Ascending aorta (tissue), 2 donors: ENCODE measurements at places on chromosomes 6 and 20.
A peak's percentile ranks its signal among the peaks of the same experiment; 100 is the strongest.

DNA sequence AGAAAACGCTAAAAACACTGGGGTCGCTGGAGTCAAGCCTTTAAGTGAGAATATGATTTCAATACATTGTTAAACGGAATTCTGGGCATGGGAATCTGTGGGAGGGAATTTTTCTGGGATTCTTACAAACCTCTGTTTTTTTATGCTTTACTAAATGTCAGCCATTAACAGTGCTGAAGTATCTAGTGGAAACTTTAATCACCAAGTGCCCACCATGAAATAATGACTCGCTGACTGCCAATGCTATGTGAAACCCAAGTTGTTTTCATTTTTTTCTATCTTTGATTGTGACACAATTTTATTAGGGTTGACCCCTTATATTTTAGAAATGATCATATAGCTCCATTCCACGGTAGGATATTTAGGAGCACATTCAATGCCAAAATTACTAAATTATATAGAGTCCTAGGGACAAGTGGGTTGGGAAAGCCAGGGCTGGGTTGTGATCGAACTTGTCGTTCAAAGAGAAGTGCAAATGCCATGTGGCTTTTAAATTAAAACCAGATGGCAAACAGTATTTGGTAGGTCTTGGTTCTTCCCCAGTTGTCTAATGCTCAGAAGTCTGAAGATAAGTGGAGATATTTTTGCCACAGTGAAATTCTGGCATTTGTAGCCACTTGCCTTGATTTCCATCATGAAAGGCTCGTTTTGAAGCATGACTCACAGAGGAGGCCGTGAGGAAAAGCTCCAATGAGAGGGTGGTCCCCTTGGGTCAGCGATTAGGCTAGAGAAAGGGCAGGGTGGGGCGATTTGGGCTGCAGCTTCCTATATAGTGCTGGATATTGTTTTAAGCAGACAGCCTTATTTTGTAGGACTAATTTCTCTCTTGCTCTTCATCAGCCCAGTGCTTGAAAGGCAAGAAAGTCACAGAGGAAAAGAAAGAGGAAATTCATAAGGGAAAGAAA is 254.4 kb upstream of the JAG1 start:
- DNase-seq, result no peak

- no peak for DNase-seq
These were observed 10.2 kb upstream of the BEND6 start for GRCh38 chr6:56944661-56945060.

DNA sequence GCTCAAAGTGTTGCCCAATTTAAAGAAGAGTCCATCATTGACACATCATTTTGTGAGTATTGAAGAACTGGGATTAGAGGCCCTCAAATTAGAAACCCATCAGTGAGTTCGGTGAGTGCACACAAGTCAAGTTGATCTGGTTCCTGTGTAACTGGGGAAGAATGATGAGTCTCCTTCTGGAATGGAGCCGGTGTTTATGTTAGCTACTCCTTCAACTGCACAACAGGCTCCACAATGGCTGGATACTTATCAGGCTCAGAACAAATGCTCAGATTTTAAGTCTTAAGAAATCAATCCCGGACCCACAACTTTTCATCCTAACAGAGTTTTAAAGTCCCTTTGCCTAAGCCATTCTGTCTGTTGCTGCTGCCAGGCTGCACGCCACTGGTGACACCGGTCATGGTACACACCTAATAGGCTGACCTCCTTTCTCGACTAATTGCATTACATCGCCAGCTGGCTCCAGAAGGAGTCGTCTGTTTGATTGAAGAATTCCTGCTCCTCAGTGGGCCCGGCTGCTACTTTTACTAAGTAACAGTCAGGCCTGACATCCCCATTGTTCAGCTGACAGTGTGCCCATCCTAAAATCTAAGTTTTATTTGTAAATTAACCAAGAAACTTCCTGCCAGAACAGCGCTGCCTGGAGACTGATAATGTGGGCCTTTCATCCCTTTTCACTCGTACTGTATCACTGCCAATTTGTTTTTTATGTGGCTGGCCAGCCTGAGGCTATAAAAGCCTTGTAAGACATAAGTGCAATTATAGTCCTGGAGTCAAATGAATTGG is 130.4 kb downstream of the INSM1 start:
- no peak for DNase-seq

DNA sequence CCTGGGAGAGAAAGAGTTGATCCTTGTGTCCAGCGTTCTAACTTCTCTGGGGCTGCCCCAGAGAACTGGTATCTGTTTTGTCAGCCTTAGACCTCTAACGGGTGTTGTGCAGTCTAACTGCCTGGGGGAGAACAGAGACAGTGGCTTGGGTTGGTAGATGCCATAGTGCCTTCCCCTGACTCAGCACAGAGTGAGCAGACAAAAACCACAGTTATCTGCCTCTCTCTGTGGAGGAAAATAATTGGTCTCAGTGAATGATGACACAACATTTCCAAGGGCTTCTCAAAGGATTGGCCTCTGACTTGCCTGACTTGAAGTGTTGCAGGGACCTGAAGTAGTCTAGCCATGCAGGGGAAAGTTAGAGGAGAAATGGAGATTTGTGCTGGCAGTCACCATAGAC is 226.2 kb upstream of the MAN1A1 start:
- no peak for DNase-seq

GRCh38 chr6:66961191-66961590 is 1254.2 kb upstream of the EYS start:
- no peak for DNase-seq

DNA sequence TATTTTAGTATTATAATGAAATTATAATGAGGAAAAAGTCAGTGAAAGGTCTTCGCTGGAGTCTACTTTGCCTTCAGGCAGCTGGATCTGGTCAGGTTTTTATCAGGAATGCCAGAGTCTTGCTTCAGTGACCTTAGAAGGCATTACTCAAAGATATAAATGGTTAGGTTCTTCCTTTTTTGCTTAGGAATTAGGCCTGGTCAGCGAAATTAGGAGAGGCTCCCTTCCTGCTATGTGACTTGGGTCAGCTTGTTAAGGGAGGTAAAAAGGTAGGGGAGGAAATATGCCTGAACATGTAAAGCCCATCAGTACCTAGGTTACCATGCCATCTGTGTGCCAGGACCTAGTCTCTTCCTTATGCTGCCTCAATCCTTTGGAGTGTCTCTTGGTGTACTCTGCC is 115.1 kb downstream of the OTOR start:
- no peak for DNase-seq

DNA sequence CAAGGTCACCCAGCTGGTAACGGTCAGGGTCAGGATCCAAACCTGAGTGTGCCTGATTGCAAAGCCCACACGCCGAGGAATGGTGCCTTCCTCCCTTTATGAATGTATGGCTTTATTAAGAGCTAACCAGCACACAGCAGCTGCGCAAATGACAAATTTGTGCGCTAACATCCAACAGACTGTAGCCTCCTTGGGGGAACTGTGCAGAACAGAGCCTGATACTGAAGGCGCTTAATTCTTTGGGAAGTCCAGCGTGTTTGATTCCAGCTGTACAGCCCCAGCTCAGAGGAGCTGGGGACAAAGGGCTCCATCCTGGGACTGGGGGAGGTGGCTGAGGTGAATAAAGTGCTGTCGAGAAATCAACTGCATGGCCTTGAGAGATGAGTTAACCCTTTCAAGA is 75.7 kb upstream of the JARID2 start:
- DNase-seq, result no peak

GRCh38 chr6:113645576-113645970 is 211.6 kb upstream of the MARCKS start:
- DNase-seq, result no peak

DNA sequence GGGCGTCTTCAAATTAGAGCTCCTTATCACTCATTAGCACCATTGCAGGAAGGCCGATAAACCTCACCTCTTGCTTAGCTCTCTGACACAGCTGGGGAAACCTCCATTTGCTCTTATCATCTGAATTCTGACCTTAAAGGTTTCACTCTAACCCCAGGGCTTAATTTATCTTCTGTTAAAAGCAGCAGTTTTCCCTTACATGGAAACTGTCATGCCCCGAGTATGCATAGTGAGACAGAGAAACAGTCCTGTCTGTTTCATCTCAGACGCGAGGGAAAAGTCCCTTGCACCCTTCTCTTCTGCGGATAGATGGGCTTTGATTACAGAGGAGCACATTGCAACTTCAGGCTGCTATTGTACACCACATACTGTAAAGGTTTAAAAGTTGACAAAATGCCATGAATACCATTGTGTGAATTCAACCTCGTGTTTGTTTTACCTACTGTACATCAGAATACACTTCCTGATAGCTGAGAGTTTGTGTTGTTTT is 191.5 kb upstream of the BMP2 start:
- DNase-seq, result no peak

DNA sequence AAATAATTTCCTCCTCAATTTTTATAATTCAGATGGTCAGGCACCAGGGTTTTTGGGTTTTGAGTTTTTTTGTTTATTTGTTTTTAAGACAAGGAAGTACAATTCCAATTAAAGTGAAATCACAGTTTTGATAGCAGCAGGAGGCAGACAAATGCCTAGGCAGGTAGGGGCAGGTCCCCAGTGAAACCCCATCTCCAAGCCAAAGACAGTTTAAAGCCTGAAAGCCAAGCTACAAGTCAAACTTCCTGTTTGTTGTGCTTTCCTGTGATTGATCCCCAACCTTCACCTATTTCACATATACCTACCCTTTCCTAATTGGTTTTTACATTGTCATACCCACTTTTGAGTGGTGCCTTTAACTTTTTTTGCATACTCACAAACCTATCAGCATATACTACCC is 149.6 kb downstream of the MOXD1 start:
- DNase-seq, result no peak

- no peak for DNase-seq
These were observed 27.7 kb downstream of the BFSP1 start for GRCh38 chr20:17503301-17504065.

- DNase-seq, result no peak
These were observed 717 bp upstream of the ASF1A start for GRCh38 chr6:118893064-118893806.

GRCh38 chr6:163226181-163226835 is 188.2 kb upstream of the QKI start:
- DNase-seq, result no peak

GRCh38 chr6:151681433-151682059 is 125.9 kb upstream of the ESR1 start:
- DNase-seq, result no peak

DNA sequence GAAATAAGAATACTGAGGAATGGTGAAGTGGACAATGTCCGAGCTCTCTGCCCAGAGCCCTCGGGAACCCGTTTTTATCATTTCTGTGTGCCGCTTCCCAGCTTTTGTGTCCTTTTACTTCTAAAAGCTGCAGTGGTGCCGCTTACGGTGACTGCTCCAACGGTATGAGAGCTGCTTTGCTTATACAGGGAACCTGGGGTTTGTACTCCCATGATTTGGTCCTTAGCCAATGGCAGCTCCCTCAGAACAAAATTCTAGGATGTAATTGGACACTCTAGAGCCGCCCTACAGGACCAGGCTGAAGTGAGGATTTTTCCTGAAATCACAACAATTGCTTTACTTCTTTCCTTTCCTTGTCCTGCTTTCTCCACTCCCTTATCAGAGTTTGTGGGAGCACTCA is 24.2 kb upstream of the PCSK2 start:
- DNase-seq, result no peak

DNA sequence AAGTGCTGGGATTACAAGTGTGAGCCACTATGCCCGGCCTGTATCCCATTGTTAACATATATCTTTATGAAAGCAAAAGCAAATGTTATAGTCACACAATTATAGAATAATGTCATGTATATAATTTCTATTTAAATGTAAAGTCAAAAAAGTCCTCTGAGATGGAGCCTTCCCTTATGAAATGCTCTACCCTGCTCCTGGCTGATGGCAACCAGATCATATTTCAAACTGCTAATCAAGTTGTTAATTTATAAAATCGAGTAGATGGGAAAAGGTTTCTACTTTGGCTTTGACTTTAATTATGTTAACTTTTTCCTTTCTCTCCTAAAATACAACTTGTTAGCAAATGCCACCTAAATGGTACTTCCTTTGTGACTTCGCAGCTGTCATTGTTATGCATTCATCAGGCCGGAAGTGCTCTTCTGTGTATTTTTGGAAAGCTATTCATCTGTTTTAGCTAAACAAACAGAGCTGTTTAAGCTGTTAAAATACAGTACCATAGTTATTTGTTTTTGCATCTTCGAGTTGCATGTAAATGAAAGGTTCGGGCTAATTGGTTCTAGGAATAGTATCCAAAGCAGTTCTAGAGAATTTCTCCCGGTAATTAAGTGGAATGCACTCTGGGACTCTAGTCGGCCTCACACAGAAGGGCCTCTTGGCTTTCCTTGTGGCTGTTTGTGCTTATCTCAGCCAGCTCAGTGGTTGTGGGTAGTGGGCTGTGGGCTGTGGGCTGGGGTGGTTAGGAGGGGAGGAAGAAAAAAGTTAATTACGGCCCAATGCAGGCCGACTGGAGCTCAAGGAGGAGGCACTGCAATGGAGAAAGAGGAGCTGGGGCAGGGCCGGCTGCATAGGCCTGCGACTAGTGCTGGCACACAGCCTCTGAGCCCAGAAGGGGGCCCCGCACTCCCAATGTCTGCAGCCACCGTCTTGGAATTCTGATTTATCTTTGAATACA is 34.8 kb downstream of the SLC35D3 start:
- DNase-seq, result no peak

DNA sequence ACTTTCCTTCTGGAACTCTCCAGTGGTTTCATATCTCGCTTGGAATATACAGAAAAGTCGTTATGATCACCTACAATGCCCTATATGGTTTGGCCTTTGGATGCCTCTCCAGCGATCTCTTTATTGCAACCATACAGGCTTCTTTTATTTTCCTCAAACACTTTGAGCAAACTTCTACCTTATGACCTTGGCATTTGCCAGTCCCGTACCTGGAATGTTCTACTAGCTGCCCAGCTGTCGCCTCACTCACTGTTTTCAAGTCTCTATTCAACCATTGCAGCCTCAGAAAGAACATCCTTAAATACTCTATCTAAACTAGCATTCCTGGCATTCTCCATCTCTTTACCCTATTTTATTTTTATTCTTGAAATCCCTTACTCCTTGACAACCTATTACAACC is 50.4 kb upstream of the NEDD9 start:
- no peak for DNase-seq

GRCh38 chr20:35474303-35474871 is 19.0 kb downstream of the CEP250 start:
- DNase-seq, result no peak

- peak; percentile 94 for DNase-seq
These were observed 94.5 kb upstream of the PTPN1 start for GRCh38 chr20:50415516-50416268.

DNA sequence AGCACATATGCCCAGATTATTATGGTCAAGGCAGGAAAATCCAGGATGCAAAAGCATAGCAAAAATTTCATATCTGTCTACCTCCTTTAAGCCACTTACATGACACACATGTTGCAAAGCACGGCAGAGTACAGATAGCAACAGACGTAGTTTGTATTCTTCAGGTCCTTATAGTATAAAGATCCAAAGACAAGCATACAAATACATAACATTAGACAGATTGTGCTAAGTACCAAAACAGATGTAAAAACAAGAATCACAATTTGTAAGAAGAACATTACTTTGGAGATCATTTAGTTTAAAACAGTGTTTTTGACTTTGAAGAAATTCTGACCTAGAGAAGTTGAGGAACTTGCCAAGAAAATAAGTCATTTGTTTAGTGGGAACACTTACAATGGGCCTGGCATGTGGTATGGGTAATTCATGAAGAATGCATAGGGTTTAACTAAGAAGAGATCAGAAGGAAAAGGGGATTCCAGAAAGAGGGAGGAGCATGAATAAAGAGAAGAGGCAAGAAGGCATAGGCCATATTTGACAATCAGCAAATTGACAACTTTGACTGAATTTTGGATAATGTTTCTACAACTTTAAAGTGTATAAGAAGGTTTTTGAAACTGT is 30.6 kb upstream of the LMBRD1 start:
- no peak for DNase-seq
